ENCODE measurements at places on chromosomes 11 and 22.
A peak's percentile ranks its signal among the peaks of the same experiment; 100 is the strongest.

DNA sequence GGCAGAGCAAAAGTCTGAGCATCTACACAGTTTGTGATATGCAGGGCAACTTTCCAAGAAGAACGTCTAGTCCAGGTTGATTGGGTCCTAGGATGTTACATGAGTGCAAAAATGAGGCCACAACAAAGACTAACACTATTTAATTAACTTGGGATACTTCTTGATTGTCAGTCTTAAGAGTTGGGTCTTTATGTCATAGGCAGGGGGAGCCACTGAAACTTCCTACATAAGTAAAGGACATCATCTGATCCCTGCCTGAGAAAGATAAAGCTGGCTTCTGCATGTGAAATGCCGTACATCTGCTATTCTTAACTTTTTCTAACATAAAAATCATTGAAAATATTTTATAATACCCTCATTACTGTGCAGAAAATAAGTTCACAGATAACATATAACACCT is 525.5 kb downstream of the NTM start:
- DNase-seq: no peak

DNA sequence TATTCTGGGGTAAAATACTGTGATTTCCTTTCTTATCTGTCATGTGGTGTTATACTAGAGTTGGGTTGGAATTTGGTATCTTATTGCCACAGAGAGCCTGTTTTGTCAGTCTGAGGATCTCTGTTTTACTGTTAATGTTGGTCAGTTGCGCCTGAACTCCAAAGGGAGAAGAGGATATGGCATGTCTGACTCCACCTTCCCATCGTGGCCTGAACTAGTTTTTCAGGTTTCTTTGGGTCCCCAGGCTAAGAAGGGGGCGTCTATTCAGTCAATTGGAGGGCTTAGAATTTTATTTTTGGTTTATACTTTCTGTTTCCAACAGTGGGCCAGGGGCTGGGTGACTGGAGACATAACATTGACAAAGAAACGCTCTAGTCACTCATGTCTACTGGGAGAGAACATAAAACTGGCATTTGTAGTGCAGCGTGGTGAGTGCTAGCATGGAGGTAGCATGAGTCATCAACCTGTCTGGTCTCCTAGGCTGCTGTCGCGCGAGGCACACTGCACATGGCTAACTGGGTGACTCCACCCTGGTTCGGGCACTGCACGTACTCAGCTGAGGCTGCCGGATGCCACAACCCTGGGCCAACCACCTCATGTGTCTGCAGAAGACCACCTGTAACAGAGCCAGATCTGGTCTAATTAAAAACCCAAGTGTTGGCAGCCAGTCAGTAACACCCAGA is 120.1 kb upstream of the OR9Q1 start:
- no peak for DNase-seq

GRCh38 chr11:110629594-110629993 is 82.6 kb downstream of the ARHGAP20 start:
- DNase-seq: no peak

DNA sequence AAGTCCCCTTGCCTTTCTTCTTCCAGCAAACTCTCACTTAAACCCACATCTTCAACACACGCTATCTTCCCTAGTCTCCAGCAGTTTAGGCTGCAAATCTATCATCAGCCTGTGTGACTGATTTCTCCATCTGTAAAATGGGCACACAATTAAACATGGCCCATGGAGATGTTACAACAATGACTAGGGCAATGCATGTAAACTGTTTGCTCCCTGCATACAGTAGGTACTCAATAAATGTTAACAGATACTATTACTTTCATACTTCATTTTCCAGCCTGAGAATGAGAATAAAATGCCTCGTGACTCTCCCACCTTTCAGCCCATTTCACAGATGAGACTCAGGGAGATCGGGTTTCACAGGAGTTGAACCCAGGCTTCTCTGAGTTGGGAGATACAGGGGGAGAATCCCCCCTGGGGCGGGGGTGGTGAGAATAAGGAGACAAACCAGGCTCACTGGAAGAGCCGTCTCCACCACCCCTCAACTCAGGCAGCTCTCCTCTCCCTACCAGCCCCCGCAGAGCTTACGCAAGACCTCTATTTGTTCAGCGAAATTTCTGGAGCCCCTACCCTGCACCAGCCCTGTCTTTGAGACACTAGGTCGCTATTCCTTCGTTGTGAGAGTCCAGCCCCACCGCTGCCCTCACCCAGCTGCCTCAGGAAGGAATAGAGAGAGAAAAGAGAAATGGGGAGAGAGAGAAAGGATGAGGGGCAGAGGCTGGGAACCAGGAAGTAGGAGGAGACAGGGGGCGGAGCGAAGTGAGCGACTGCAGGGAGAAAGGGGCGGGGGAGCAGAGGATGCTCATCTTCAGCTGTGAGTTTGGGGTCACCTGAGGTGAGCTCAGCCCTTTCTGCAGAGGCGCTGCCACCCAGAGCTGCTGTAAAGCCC is 42.1 kb upstream of the KLHL35 start:
- peak; percentile 87 for DNase-seq

DNA sequence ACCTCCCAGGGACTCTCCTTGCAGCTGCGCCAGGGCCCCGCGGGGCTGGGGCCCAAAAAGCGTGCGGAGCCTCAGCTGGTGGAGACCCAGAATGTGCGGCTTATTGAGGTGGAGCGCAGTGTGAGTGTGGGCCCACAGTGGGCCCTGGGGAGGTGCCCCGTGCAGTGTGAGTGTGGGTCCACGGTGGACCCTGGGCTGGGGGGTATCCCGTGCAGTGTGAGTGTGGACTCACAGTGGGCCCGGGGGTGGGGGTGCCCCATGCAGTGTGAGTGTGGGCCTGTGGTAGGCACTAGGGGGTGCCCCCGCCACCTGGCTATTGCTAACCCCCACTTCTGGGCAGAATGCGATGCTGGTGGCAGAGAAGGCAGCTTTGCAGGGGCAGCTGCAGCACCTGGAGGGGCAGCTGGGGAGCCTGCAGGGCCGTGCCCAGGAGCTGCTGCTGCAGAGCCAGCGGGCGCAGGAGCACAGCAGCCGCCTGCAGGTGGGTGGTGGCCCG is 7.8 kb upstream of the RPS6KA4 start:
- no peak for DNase-seq

DNA sequence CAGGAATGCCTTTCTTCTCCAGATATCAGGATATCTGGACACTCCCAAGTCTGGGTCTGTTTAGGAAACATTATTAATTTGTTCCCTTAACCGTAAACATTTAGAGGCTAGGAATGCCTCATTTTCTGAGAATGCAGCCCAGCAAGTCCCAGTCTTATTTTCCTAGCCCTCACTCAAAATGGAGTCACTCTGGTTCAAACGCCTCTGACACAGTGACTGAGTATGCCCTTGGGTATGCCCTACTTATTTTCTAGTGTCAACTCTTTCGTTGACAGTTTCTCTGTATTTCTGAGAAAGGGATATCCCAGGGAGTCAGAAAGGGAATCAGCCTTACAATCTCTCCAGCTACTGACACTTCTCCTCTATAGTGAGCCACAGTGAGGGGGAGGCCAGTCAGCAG is 16.0 kb upstream of the CCDC81 start:
- DNase-seq: no peak

DNA sequence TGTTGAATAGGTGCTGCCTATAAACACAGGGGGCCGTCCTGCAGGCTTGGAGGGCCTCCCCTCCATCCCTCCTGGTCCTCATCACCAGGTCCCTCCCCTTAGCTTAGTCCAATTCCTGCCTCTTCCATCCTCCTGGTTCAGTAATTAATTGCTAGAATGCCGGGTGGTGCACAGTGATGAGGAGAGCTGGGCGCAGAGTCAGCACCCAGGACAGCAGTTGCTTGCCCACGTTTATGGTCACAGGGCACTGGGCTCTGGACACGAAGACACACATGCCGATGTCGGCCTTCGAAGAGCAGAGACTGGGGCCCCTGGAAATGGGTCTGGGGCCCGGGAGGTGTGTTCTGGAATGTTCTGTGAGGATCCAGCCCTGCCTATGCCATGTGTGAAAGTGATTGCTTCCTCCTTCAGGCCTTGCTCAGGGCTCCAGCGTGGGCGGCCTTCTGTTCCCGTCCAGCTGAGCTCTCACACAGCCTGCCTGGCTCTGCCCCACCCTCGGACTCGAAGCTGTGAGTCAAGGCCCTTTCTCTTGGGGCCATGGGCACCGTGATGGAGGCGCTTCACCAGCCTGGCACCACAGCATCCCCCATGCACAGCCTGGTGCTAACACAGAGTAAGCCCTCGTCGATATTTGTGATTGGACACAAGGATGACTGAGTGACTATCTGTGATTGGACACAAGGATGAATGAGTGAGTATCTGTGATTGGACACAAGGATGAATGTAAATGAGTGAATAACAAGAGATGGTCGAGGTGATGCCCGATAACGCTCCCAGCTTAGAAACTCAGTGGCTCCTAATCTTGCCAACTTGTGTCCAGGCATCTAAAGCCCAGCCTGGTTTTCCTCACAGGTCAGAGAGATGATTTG is 884.7 kb downstream of the BRD1 start:
- no peak for DNase-seq

GRCh38 chr22:43955883-43956782 is 891 bp downstream of the SAMM50 start:
- DNase-seq: peak; percentile 66

DNA sequence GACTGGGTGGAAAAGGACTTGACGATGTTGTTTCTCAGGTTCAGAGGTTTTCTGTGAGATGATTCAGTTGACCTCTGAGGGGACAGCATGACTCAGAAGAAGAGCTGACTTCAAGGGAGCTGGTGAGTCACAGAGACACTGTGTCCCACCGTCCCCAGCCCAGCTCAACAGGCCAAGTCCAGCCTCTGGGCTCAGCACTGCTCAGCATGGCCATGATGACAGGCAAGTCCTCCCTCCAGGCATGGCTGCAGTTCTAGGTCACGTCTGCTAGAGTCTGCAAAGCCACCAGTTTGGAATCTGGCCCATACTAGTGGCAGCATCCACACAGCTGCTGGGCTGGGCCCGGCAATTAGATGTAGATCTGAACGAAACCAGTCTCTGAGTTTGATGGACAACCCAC is 12.9 kb downstream of the TRIM29 start:
- DNase-seq: no peak
